ENCODE measurements at places on chromosomes 3 and 15.

GRCh38 chr3:94360987-94361386, 298.1 kb downstream of the NSUN3 start:
- no peak for DNase-seq

DNA sequence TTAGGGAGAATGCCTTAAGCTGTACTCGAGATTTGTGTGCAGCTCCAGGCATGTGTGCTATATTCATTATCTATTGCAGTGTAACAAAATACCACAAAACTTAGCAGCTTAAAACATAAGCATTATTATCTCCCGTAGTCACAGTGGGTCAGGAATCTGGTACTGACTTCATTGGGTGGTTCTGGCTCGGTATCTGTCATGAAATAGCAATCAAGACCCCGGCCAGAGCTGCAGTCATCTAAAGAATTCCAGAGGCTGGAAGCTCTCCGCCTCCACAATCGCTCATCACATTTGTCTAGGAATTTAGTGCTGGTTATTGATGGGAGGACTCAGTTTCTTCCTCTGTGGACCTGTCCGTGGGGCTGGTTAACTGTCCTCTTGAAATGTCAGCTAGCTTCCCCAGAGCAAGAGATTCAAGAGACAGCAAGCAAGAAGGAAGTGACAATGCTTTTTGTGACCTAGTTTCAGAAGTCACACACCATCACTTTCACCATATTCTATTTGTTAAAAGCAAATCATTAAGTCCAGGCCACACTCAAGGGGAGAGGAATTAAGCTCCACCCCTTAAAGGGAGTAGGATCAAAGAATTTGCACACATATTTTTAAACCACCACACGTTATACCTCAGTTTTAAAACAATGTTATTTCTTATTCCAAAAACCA, 76.1 kb downstream of the TOP2B start:
- no peak for DNase-seq

- DNase-seq: no peak
Measured at GRCh38 chr3:140416666-140417065, 261.2 kb upstream of the TRIM42 start.

- no peak for DNase-seq
Measured at GRCh38 chr15:85394554-85395333, 14.3 kb downstream of the AKAP13 start.

DNA sequence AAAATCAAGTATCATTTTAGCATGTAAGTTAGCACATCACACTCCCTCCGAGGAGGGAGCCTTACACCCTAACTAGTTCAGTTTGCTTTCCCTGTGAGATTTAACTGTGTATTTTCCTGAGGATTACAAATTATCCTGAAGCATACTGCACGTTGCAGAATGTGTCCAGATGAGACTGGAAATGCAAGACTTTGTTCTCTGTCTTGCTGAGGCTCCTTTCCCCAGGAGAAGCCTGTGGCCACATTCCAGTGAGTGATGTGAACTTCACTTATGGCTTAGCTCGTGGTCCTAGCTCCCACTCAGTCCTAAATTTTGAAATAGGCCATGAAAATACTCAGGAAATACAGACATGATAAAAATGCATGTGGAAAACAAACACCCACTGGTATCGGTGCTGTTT, 23.7 kb downstream of the PDZRN3 start:
- no peak for DNase-seq

DNA sequence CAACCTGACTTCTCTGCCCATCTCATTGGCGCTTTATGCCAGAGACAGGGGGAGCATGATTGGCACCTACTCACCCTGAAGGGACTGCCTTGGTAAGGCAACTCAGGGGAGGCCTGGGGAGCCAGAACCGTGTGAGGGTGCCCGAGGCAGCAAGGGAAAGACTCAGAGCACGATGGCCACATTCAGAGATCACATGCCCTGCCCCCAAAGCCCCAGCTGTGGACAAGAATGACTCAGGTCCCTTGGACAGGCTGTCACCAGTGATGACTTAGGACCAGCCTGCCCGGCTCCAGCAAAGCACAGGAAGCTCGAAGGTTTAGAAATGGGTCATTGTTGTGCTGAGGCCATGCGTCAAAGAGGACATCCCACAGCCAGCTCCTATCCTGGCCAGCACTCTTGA, 49.1 kb upstream of the LIMD1 start:
- DNase-seq: no peak

GRCh38 chr3:39250116-39250747, 29.6 kb downstream of the CX3CR1 start:
- DNase-seq: no peak
